ENCODE measurements at places on chromosomes 7 and 10.

DNA sequence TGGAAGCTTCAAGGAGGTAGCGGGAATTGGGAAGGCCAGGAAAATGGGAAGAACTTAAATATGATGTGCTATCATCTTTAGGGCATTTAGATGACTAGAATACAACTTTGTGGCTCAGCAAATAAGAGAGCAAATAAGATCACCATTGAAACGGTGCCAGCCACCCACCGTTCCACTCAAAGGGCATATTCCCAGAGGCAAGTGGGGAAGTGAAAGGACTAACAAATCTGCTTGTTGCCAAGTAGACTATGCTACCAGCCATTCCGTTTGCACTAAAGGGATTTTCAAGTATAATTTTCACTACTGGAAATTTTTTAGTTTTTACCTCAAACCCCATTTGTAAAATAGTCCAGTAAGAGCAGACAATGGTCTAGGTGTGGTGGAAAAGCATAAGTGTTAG is 4.0 kb upstream of the PPP1R3C start:
- no peak overlapping the region for H3K27ac ChIP-seq
- peaks cover 7% of the 10 kb centered on the region for H3K4me1 ChIP-seq
- peaks cover 63% of the 10 kb centered on the region for H3K27me3 ChIP-seq
- no peaks in the 10 kb centered on the region for H3K36me3 ChIP-seq
- H3K4me3 ChIP-seq = no peak overlapping the region

DNA sequence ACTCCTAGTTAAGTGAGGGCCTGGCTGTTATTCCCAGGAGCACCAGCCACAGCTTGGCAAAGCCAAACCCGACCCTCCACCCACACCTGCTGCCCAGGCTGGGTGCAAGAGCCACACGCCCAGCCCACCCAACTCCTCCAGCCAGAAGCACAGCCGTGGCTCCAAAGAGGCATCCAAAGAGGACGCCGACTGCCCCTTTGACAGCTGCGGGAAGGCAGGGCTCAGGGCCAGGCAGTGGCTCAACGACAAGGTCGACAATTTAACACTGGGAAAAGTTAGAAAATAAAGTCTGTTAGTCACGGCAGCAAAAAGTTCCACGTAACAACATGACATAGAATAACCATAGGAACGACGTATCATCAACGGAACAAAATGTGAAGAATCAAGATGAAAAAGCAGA is 54.3 kb downstream of the DPYSL4 start:
- no peaks in the 10 kb centered on the region for H3K36me3 ChIP-seq
- no peak for DNase-seq
- no peaks in the 10 kb centered on the region for H3K4me1 ChIP-seq
- no peaks in the 10 kb centered on the region for H3K27me3 ChIP-seq
- H3K4me3 ChIP-seq = no peak overlapping the region

- H3K4me1 ChIP-seq = peaks cover 18% of the 10 kb centered on the region
- H3K27me3 ChIP-seq = no peaks in the 10 kb centered on the region
- H3K36me3 ChIP-seq = no peaks in the 10 kb centered on the region
- peak overlapping the region; percentile 98 for H3K27ac ChIP-seq
These were observed 13.0 kb upstream of the HUS1 start for GRCh38 chr7:47992446-47992845.

GRCh38 chr10:43448742-43449141 is 11.8 kb downstream of the ZNF487 start:
- no peak overlapping the region for H3K4me3 ChIP-seq
- no peaks in the 10 kb centered on the region for H3K27me3 ChIP-seq
- H3K27ac ChIP-seq = no peak overlapping the region
- H3K36me3 ChIP-seq = peaks cover 11% of the 10 kb centered on the region
- DNase-seq = no peak

Data from activated T-cell treated with anti-CD3 and anti-CD28 coated beads, Interleukin-2, amount 50 U/mL, for 72 hours (primary cell).